ENCODE measurements at places on chromosomes 6 and 20.

DNA sequence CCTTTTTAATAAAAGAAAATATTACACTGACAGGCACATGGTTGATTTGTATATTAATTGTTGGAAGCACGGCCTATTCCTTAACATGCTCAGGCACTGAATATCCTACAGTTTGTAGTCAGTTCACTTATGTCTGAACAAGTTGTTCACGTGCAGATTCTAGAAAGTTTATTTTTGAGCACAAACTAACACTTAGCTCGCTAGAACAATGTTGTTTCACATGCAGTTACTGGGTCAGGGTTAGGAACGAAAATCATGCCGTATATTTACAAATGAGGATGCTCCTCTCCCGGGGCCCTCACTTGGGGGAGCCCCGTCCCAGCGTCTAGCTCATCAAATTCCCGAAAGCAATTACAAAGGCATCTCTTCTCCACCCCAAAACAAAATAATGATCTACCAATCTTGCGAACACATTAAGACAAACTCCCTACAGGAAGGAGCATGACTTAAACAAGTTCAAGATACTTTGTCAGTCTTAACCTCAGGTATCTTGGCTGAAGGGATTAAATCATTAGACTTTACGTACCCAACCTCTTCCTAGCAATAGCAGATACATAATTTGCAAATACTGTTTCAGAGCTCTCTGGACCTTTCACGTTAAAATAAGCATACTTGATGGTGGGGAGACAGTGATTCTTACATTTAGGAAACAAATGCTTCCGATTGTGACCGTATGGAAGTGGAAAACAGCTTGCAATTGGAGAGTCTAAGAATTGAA, 1.5 kb downstream of the MAP7 start:
- no peak for DNase-seq

- DNase-seq: no peak
Measured at GRCh38 chr6:133052465-133052864, 188.7 kb upstream of the EYA4 start.

DNA sequence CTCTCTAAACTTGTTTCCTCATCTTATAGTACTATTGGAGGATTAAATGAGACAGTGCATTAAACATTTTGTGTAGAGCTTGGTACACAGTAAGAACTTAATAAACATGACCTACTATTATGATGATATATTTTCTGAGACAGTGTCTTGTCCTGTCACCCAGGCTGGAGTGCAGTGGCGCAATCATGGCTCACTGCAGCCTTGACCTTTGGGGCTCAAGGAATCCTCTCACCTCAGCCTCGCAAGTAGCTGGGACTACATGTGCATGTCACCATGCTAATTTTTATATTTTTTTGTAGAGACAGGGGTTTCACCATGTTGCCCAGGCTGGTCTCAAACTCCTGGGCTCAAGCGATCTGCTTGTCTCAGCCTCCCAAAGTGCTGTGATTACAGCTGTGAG, 72.1 kb downstream of the LYRM4 start:
- DNase-seq: no peak

DNA sequence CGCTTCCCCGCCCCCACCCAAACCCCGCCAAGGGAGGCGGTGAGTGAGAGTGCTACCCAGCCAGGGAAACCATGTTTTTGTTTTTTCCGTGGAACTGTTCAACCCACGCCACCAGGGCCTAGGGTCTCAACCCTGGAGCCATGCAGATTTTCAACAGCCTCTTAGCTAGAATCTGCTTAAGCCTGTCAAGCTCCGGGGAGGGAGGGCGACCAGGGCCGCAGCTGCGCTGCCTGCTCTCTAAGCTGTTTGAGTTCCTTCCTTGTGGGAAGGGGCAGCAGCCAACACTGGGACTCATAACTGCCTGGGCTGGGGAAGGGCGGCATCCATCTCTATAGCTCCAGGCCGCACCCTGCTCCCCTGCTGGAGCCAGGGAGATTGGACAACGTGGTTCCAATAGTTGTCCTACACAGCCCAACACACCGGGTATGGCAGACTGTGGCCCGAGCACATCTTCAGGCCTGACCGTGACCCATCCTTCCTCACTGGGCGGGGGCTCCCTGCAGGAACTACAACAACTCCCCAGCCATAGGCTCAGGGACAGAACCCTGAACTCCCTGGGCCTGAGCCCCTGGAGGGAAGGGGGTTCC, 1065.7 kb upstream of the MANEA start:
- no peak for DNase-seq

DNA sequence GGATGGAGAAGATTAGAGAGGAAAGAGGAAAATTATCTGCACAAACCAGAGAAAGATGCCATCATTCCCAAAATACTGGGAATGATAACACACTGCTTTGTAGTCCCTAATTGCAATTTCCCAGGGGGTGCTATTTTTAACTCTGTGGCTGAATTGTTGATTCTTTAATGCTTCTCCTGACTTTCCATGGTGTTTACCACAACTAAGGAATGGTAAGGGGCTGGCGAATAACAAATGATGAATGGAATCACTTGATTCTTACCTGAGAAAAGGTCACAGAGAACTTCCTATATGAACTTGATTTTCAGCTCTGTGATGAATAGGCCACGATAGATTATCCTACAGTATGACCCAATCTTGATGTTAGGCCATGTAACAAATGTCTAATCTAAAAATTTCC, 22.0 kb upstream of the IGF2R start:
- DNase-seq: no peak

DNA sequence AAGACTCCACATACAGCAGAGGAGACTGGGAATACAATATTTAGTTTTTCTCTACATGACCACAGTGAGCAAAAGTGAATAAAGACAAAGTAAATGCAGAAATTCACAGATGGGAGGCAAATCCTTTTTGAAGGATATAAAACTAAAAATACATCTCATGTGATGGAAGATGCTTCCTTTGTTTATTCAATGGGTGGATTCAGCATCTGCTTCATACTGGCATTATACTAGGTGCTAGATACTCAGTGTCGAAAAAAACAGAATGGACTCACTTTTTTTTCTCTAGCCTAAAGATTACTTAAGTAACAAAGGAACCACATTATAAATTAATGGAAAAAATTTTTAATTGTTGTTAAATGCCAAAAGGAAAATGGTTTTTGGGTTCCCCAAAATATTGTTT, 216.2 kb downstream of the TRDN start:
- DNase-seq: no peak

- peak; percentile 55 for DNase-seq
Measured at GRCh38 chr6:130872250-130873095, 45.3 kb downstream of the SMLR1 start.

DNA sequence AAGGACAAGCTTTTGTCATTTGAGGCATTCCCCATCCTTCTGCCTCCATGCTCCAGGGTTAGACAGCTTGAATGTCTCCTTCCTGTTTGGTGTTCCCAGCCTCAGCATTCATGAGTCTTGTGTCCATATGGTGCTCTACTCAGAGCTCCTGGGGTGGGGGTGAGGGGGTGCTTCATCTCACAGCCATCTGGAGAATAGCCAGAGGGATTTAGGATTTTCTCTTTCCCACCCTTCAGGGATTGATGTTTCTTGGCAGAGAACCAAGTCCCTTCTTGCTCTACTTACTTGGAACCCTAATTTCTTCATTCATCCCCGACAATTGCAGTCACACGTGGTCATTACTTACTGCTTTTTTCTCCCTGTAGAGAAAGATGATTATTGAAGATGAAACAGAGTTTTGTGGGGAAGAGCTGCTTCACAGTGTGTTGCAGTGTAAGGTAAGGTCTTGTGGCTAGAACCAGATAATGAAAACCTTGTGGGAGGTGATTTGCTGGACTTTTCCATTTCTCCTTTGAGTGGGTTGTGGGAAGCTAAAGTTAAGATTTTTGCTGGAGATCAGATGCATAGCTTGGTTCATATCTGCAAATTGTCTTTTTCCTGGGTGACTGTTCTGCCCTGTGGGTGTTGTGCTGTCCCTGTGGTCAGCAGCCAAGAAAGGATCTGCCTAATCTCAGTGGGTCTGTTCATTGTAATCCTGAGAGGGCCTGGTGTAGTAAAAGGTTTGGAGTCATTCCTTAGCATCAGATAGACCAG, 18.6 kb downstream of the CMTR1 start:
- no peak for DNase-seq

GRCh38 chr6:29183594-29183993, 12.9 kb downstream of the OR2J2 start:
- DNase-seq: no peak
